GM12891 (cell line): ENCODE measurements at places on chromosomes 3 and 15.

GRCh38 chr3:195197765-195198425, 73.1 kb downstream of the XXYLT1 start:
- no peak for DNase-seq

DNA sequence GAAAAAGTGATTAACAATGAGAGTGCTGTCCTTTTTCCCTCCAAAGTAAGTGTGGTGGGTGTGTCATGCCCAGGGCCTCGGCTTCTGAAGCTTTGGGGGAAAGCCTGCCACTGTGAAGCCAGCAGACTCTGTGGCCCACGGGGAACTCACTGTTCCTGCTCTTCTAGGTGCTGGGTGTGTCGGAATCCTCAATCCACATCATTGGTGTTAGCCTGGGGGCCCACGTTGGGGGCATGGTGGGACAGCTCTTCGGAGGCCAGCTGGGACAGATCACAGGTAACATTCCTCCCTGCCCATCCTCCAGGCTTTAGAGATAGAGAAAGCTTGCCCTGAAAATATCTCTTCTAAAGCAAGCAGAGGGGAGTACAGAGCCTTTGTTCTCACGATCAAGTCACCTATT, 11.6 kb downstream of the PLA1A start:
- DNase-seq: no peak

DNA sequence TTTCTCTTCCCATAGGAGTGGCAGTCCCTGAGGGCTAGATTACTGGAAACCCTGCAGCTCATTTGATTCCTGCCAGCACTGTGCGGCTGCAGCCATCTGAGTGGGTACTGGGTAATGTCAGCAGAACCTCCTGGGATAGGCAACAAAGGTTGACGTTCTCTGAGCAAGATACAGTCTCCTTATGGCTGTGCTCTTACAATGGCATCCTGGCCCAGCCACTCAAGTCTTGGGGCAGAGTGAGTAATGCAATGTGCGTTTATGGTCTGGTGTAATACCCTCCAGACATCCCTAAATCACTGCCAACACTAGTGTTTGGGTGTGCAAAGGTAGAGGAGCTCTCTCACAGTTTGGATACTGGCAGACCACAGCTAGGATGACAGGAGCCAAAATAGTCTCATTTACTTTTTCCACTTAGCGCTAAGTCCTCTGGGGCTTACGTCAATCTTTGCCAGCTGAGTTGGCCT, 775.8 kb downstream of the ZNF385D start:
- DNase-seq: no peak

- no peak for DNase-seq
These were observed 19.7 kb downstream of the SSR3 start for GRCh38 chr3:156535162-156535627.

DNA sequence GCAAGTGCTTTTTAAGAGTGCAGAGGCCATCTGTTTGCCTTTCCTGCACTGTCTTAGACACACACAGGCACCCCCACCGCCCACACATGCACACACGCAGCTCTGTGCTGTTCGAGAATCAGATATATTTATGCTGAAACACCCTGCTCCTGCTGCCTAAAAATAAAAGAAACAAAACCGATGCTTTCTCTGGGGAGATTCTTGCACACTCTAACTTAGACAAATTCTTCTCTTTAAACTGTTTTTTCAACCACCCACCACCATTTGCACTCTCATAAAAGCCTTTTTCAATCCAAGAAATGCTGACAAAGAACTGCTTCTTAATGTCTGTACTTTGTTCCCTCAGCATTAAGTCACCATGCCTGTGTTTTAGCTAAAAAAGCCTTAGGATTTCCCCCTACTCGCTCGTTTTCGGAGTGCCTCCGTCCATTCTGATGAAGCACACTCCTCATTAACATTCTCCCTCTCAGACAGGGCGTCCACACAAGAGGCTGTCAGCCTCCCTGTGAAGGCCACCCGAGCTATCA, 26.2 kb downstream of the SLC12A8 start:
- no peak for DNase-seq

DNA sequence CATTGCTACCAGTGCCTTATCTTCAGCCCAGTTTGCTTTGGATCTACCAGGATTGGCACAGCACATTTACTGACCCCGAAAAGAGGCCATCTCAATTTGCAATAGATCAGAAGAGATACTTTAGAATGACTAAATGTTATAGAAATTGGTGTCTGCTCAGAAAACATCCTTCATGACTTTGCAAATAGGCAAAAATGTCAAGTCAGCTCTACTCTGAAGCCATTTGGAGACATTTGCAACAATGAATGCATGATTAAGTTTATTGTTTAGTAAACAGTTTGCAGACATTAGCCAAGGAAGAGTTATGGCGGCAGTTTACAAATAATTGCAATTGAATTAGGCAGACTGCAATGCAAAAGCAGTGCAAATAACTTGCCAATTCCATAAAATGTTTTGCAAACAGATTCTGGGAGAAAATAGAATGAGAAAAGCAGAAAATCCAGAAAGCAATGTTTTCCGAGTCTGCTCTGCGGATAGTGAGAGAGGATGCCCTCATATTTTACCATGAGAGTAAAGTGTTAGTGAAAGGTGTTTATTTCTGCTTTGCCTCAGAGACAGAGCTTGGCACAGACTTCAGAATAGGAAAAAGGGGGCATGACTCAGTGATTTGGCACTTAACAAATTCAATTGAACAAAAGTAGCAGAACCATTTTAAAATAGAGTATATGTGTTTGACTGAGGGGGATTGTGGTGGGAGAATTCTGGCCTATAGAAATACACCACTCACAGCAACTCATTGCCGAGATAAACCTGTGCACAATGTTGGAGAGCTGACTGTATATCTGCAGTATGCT, 334.9 kb upstream of the NR2F2 start:
- DNase-seq: no peak
